ENCODE measurements at places on chromosomes 5 and 9.
A peak's percentile ranks its signal among the peaks of the same experiment; 100 is the strongest.

DNA sequence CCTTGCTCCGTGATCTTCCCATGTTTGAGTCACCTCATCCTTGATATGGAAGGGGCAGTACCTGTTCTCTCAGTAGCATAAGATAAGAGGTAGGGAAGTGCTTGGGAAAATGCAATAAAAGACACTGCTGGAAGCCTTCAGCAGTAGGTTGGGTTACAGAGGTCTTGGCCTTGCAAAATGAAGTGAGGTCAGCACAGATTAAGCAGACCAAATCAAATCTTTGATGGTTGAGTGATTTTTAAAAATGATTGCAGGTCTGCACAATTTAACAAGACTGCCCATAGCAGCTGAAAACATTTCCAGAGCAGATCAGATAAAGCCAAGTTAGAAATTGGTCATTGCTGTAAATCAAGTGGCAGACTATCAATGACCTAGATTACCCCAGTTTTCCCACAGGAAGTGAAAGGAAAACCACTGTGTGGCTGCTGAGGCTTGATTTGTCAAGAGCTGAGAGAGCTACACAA, 32.9 kb downstream of the PALM2AKAP2 start:
- DNase-seq: no peak

DNA sequence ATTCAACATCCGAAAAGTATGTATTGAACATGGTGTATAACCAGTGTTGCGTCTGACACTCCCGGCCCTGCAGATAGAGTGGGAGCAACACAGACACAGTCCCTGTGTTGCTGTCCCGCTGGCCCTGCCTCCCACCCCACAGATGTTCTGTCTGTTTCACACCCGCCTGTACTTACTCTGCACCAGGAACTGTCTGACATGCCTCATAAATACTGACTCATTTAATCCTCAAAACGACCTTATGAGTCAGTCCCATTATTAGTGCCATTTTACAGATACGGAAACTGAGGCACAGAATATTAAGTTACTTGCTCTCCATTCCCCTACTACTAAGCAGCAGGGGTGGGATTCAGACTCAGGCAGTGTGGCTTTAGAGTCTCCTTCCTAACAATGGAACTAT, 109.8 kb upstream of the NFIL3 start:
- DNase-seq: no peak

DNA sequence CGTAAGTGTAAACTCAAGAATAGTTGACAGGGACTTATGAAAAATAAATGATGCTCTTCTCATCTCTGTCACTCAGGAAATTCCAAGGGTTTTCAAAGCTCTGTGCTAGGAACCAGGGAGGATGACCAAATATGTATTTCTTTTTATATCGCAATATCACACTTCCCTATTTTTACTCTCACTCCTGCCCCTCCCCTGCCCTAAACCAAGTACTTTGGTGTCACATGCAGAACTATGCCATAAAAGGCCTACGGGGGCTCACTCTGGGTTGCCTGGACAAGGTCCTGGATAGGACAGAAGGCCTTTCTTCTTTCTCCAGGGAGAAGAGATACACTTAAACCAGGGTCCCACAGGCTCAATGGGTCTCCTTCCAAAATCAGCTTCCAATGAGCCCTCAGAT, 8.3 kb upstream of the RETREG1 start:
- DNase-seq: no peak

DNA sequence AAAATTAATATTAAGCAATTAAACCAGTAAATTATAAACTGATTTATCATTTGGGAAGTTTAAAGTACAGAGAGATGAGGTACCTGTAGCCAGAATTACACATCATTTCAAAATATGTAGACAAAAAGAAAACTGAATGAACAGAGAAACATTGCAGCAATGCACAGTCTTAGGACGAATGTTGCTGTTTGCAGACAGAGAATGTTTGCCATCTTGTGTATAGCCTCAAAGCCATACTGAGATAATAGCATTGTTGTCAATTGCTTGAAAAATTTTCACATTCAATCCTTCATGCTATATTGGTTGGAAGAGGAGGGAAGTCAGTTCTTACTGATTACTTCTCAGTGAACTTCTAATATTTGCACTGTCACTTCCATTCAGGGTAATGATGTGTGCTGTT, 326.2 kb downstream of the PRR16 start:
- no peak for DNase-seq

DNA sequence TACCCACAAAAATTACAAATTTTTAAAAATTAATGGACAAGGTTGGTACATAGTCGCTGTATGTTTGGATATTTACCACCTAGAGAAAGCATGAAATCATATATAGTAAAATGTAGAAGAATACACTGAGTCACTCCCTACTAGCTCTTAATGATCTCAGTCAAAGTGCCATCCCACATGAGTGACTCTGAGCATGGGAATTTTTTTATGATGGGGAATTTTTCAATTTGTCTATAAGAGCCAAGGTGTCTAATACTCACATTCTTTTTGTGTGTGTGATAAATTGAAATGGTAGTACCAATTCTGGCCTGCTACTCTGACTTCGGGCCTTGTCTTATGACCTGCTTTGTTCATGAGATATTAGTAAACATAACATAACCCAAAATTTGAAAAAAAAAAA, 483.2 kb downstream of the CDH10 start:
- DNase-seq: no peak

DNA sequence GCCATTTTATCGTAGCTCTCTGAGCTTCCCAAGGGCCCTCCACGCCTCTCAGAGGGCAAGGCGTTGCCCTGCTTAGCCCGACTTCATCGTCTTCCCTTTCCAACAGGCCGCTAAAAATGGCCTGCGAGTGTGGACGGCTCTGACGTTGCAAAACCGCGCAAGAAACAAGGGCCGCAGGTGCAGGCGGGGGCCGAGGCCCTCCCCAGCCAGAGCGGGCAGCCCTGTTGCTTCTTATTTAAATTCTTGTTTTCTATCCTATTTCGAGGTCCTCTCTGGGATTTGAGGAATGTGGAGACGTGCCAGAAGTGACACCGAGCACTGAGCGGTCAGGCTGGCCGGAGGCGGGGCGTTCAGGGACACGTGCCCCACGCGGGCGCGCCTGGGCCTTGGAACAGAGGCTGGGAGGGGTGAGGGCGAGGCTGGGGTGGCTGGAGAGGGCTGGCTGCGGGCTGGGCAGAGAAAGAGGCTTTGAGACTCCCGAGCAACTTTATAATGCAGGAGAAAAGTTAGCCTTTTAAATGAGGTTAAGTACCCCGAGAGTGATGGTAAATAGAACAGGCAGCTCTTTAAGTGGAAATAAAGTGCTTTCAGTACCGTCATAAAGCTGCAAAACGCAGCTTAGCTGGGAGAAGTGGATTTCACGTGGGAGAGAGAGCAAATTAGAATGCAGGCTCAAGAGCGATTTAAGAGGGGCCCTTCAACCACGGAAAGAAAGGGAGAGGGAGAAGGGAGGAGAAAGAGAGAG, 243.6 kb downstream of the AUH start:
- DNase-seq: peak; percentile 92

- no peak for DNase-seq
Observed at GRCh38 chr5:121688126-121688525, 163.6 kb upstream of the FTMT start.

DNA sequence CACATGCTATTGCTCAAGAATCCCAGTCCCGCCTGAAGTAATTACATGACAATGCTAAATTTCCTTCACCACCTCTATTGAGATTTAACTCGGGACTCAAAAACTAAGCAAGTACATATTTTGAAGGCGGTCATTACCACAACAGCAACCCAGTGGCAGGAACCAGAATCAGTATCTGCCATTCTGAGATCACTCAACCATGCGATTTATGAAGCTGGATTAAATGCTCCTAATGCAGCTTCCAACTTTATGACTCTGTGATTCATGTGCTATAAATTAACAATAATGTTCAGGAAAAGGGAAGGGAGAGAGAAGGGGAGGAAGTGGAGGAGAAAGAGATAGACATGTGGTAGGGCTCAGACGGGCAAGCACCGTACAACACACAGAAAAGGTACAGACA, 194.7 kb downstream of the DNAH5 start:
- no peak for DNase-seq

GRCh38 chr9:1881708-1882295, 133.3 kb upstream of the SMARCA2 start:
- DNase-seq: no peak

GRCh38 chr5:37478121-37478894, 99.2 kb downstream of the WDR70 start:
- no peak for DNase-seq

DNA sequence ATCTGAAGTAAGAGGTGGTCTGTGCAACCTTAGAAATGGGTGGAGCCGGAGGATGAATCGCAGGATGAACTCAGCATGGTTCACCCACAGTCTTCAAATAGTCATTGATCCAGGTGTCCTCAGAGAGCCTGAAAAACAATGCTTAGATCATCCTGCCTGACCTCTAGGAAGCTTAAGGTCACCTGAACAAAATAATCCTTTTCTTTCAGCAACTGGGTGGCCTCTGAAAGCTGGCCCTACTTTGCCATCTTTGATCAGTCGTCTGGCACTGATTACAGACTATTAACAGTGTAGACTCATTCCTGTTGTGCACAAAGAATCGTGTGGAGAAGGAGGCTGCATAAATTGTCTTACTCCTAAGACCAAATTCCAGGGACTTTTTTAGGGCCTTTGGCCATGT, 50.7 kb downstream of the PIP5K1B start:
- no peak for DNase-seq

GRCh38 chr5:141051521-141051866, 320 bp downstream of the PCDHB1 start:
- DNase-seq: peak; percentile 18

GRCh38 chr9:7516376-7516775, 283.2 kb downstream of the DMAC1 start:
- DNase-seq: no peak

GRCh38 chr5:168830833-168831232, 251.7 kb upstream of the PANK3 start:
- no peak for DNase-seq

GRCh38 chr9:93649610-93650261, 73.4 kb downstream of the PHF2 start:
- no peak for DNase-seq

DNA sequence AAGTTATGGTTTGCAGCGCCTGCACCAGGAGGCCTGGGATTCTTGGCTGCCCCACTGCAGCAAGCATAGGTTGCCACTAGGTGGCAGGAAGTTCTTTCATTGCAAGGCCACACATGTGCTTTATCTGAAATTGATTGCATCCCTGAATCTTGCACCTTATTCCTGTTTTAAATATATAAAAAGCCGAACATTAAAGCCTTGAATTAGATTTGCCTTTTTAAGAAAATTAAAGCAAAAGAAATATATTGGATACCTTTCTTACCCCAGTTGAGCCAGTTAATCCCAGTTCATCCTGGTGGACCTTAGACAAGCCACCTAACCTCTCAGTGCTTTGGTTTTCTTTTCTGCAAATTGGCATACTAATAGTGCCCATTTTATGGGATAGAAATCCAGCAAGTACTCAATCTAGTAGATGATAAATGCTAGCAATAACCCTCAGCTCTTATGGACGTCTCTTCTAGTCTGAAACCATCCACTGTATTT, 6.3 kb upstream of the TRMT10B start:
- DNase-seq: peak; percentile 85

DNA sequence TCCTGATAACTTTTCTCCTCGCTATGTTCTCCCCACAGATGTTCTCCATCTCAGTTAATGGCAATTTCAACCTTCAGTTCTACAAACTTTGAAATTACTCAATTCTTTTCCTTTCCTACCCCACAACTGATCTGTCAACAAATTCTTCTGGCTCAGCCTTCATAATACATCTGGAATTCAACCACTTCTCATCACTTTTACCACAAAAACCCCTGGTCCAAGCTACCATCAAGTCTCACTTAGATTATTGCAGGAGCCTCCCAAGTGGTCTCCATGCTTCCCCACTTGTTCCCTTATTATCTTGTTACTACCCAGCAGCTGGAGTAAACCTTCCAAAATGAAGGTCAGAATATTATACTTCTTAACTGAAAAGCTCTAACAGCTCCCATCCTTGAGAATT, 110.1 kb downstream of the FBN2 start:
- no peak for DNase-seq

- DNase-seq: no peak
Observed at GRCh38 chr5:167642181-167642580, 649.3 kb upstream of the WWC1 start.

- no peak for DNase-seq
Observed at GRCh38 chr5:138093036-138093435, 9.2 kb downstream of the WNT8A start.

- DNase-seq: no peak
Observed at GRCh38 chr5:174378121-174378874, 332.8 kb downstream of the NSG2 start.

DNA sequence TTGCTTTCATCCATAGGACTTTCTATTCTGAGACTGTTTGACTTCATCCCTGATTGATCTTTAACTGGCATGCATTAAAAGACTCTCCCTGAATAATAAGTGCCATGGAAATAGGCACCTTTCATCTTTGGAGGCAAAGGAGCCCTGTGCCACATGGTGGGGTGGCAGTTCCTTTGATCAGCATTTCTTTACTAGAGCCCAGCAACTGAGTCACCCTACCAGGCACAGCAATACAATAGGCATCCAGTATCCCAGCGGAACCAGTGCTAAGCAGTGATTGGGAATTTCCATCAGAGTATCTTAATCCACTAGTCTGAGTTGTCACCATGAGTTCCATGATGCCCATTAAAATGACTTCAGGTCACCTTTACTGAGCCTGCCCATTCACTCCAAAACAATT, 476.1 kb upstream of the MPDZ start:
- no peak for DNase-seq

- DNase-seq: peak; percentile 94
Observed at GRCh38 chr5:149485655-149486615, 65.3 kb downstream of the CSNK1A1 start.

DNA sequence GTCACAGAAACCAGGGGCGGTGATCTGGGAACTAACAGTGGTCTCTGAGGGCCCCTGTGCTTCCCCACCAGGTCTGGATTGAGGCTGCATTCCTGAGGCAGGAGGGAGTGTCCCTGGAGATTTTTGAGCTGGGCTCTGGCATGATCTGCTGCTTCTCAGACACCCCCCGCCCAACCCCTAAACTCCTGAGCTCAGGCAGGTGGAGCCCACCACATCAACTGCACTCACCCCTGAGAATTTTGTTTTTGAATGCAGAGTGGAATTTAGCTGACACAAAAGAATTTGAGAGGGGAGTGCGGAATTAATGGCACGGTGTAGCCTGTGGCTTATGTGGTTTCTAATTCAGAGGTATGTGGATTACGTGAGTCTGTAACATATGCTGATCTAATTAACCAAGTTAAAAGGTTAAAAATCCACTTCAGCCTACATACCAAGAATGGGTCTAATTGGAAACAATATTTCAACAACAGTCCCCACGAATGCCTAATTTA, 23.9 kb upstream of the CTSL start:
- DNase-seq: no peak

GRCh38 chr5:57085306-57086081, 88.4 kb upstream of the GPBP1 start:
- no peak for DNase-seq

DNA sequence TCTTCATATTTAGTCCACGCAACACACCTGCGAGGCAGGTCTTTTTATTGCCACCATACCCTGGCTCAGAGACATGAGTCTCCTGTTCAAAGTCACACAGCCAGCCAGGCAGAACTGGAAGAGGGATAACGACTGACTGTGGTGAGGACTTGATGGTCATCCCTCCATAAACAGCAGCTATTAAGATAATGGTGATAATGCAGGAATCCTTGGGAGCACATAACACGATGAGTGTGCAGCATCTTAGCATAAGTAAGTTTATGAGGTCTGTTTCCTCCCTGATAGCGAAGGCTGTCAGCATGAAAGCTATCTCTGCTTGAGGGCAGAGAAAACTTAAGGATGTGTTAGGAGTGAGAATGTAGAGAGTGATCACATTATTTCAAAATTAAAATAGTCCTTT, 30.9 kb downstream of the KCTD16 start:
- no peak for DNase-seq

All from stomach (tissue), 19 donors.